ENCODE measurements at places on chromosomes 2 and 18.

DNA sequence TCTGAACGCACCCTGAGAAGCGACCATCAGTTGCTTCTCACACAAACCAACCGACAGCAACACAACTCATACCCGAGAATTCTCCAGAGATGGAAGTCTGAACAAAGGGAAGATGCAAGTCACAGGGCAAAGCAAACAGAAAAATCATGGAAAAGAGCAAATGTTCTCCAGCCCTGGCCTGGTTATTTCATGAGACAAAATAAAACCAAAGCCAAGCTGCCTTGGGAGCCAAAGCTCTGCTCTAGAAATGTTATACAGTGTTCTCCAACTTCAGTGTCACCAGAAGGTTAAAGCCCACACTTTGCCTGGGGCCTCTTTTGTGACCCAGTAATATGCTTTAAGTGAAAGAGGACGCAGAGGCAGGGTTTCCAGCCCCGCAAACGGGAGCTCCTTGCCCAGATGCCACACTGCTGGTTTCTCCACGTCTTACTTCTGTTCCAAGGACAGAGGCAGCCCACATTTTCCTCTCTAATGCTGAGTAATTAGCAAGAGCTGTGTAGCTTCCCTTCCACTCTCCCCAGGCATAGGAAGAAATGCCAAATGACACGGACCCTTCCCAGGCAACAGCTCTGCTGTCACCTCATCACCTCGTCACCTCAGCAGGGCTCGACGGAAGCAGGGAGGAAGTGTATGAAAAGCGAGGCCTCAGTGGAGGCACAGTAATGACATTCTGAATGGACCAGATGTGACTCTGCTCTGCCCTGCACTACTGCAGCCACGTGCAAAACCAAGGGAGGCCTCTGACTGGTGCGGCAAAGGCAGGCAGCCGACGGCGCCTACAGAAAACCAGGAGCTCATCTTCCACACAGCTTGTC lies 64.7 kb downstream of the FBXO15 start:
- DNase-seq: peak; percentile 6

- no peak for DNase-seq
These were observed 90.7 kb upstream of the CTDP1 start for GRCh38 chr18:79588636-79589481.

GRCh38 chr18:22913861-22914260 lies 19.3 kb upstream of the RBBP8 start:
- DNase-seq: no peak

DNA sequence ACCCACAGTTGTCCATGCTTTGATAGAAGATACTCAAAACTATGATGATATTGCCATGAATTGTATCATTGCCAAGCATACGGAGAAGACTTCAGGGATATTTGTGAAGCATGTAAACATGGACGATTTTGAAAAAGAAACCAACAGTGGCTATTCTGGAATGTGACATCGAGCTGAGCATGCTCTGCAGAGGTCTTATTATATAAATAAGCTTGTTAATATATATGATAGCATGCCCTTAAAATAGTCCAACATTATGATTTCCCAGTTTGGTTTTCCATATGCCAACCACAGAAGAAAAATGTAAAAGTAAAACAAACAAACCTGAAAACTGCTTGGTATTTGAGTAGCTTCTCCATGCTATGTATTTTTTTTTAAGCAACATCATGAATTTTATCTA lies 159.1 kb downstream of the LNPK start:
- no peak for DNase-seq

DNA sequence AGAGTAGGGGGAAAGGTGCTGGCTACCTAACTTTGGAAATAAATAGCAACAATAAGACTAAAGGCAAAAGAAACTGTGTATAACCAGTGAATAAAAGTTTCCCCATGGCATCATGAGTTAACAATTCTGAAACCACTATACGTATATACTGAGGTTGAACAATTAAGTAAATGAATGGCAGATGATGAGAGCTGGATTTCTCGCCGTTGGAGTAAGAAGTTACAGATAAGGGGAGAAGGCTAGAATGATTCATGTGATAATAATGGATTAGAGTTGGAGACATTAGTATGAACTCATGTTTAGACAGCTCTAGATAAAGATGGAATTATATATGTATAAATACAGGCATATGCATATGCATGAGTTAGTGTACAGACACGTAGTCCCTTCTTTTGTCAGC lies 152.7 kb downstream of the UBR3 start:
- no peak for DNase-seq

- no peak for DNase-seq
These were observed 6.2 kb upstream of the GKN1 start for GRCh38 chr2:68968221-68968620.

DNA sequence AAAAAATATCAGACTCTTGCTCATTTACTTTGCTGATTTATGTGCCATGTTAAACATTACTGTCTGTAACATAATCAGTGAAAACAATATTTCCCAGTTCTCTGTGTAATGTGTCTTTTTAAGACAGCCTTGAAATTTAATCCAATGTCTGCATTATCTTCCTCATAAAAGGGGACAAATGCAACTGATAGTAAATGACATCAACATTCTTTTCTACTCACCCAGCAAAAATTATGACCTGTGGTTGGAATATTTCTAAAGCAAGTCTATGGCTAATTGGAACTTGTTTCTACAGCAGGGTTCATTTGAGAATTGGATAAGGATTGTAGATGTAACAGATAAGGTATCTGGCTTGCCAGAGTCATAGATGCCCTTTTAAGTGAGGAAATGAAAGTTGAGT lies 34.8 kb downstream of the C1D start:
- DNase-seq: no peak

DNA sequence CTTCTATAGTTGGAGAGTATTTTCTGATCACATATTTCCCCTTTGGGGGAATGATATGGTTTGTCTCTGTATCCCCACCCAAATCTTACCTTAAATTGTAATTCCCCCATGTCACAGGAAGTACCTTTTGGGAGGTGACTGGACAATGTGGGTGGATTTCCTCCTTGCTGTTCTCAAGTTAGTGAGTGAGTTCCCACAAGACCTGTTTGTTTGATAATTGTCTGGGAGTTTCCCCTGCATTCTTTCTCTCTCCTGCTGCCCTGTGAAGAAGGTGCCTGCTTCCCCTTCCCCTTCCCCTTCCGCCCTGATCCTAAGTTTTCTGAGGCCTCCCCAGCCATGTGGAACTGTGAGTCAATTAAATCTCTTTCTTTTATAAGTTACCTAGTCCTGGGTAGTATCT lies 222.7 kb upstream of the SLC39A10 start:
- DNase-seq: no peak

DNA sequence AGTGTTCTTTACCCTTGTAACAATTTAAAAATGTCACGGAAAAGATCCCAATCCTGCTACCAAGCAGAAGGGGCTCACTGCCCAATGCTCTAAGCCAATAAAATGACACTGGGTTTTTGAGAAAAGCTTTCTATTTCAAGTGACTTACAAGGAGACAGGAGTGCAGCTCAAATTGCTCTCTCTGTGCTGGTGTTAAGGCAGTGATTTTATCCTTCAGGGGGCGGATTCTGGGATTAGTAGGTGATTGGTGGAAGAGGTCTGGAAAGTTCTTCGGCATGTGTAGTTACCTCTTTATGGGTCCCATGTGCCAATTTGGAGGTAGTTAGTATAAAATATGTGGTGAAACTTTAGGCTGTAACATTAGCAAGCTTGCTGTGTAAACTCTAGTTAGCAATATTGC lies 27.4 kb upstream of the MCM6 start:
- DNase-seq: no peak

GRCh38 chr2:148391324-148391723 lies 253.2 kb upstream of the EPC2 start:
- no peak for DNase-seq

Data from CD4-positive, alpha-beta T cell treated with Interleukin-4 for 1 hour (primary cell).